ENCODE measurements at places on chromosomes 13 and 19.

DNA sequence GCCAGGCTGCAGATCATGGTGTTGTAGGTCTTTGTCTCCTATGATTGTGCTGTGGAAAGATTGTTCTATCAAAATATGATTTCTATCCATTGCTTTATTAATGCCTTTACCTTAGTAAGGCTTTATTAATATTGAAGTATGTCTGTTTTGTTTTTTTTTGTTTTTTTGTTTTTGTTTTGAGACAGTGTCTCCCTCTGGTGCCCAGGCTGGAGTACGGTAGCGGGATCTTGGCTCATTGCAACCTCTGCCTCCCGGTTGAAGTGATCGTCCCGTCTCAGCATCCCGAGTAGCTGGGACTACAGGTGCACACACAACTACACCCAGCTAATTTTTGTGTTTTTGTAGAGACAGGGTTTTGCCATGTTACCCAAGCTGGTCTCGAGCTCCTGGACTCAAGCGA, 7.7 kb downstream of the IRGC start:
- DNase-seq = no peak

DNA sequence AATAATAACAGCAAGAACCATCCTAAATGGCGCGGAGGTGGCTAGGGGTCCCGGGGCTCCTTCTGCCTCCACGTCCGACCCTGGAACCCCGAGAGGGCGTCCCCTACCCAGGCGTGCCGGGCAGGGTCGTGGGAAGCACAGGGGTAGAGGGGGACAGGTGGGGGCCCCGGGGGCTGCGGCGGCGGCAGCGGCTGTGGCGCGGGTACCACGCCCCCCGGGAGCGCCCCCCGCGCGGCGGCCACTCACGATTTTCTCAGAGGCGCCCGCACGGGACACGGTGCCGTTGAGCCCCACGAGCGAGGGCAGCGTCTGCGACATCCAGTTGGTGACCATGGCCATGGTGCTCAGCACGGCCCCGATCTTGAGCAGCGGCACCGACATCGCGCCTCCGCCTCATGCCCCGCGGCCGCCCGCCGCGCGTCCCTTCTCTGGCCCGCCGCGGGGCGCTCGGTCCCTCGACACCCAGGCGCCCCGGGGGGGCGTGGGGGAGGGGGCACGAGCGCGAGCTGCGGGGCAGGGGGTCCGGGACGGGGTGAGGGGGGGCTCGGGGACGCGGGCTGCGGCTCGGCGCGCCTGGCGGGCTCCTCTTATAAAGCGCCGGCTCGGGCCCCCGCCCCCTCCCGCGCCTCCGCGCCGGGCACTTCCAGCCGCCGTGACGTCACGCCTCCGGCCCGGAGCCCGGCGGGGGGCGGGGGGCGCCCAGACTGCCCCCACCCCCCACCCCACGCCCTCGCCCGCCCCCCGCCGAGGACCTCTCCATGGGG, 22.9 kb downstream of the OLFM2 start:
- no peak for DNase-seq

- no peak for DNase-seq
Measured at GRCh38 chr19:964761-965694, 19.1 kb upstream of the WDR18 start.

GRCh38 chr19:44438441-44438840, 9.8 kb downstream of the ZNF229 start:
- DNase-seq = no peak

GRCh38 chr19:30932854-30933253, 416.4 kb downstream of the TSHZ3 start:
- no peak for DNase-seq

- DNase-seq = no peak
Measured at GRCh38 chr13:50214514-50214913, 199.3 kb downstream of the KCNRG start.

Measured in RWPE1 (cell line).